ENCODE measurements at places on chromosomes 1 and 21.

DNA sequence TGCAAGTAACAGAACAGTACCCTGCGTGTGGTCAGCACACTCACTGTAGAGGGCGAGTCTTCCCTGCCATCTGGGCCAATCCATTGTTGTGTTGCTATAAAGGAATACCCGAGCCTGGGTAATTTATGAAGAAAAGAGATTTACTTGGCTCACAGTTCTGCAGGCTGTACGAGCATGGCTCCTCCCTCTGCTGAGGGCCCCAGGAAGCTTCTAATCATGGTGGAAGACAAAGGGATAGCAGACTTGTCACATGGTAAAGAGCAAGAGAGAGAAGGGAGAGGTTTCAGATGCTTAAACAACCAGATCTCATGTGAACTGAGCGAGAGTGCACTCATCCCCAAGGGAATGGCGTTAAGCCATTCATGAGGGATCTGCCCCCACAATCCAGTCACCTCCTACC lies 126.2 kb downstream of the CNIH3 start:
- DNase-seq: no peak

DNA sequence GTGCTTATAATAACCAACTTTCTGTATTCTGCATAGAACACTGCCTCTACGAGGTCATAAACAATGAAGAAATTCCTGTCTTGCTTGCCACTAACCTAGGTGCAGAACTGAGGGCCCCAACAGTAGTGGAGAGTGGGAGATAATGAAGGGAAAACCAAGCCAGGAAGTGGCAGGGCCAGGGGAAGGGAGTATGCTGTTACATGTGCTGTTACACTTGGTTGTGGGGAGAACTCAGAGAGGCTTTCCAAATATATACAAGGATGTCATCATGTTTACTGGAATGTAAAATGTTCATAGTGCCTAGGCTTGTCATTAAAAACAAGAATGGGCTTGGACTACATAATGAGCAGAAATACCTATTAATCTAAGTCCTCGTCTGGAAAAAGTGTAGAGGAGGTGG lies 31.1 kb downstream of the NHLH2 start:
- DNase-seq: no peak

DNA sequence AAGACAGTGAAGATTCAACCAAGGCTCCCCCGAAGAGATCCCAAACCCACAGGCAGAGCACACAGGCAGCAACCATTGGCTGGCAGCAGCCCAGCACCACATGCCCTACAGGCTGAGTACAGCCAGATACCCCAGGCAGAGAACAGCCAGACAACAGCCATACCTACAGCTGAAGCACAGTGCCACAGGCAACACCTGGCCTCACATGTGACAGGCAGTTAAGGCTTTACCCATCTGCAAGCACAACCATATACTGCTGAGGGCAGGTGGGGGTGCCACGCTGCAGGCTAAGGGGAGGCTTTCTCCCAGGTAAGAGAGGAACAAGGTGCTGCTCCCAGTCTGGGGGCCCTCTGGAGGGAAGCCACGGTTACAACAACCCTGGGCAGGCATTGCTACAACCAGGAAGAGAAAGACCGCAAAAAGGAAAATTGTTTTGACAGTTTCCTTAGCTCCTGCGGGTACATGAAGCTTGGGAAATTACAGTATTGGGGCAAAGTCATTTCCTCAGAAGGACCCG lies 12.3 kb downstream of the CHIT1 start:
- no peak for DNase-seq

DNA sequence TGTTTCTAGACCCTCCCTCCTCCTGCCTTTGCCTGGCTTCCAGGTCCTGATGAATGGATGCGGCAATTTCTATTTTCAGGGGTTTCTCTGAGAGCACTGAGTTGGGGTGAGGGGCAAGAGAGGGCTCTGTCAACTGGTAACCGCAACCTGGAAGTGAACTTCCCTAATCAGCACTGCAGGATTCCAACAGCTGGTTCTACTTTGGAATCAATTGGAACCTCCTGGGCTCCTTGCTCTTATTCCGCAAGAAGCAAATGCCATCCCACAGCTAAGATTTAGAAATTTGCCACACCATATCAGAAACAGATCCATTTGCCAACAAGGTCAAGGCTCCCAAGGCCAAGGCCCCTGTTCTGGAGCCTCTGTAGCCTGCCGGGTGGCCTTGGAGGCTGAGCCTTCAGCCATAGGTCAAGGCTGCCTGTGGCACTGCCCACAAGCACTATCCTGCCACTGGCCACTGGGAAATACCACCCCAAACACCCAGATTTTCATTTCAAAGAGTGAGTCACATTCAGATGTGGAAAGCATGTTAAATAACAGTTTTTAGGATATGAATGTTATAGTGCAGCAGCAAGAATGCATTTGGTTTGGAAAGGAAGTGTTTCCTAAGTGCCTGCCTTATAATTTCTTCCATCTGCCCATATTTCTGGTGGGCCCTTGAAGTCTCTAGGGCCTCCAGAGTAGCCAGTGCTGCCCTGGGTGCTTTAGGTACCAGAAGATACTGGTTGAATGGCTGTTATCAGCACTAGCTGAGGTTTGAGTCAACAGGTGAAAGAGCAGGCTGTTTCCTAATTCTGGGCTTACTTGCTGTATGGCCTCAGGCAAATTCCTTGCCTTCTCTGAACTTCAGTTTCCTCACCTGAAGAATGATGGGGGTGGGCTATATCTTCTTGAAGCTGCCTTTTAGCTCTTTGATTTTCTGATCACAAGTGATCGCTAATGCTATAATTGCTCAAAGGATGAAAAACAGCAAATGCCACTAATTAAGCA lies 56.3 kb upstream of the JUN start:
- DNase-seq: no peak

DNA sequence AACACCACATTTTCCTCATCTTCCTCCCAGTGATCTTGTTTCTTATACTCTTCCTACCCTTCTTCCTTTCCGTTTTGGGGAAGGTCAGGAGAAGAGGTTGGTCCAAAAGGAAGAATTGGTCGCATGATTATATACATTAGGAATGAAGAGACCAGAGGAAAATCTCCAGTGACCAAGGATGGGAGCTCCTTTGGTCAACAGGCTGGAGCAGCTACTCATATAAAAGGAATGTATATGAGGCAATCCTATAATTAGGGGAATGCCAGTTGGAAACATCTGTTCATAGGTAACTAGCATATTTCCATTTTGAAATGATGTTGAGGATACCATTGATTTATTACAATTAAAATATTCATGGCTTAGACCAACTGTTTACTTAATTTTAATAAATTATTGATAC lies 114.5 kb downstream of the LRRC40 start:
- DNase-seq: no peak

DNA sequence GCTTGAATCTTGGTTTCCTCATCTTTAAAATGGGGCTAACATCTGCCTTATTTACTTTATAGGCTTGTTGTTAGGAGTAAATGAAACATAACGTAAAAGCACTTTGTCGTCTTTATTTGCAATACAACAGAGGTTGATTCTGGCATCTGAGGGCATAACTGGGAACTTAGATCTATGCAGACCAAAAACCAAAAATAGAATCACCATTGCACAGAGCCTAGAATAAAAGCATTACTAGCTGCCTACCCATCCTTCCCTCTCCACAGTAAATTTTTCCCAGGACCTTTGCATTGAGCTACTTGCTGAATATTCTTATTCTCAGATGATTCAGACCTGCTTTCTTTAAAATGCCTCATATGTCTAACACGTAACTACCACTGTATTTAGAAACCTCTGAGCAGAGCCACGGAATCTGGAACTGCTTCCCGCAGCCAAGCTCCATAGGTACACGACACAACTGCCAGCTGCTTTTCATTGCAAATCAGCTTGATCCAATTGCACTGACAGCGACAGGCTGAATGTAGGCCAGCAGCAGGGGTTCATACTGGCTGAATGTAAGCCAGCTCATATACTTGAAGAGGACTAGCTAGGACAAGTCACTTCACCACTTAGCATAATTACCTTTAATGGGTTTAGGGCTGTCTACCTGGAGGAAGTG lies 33.2 kb upstream of the SERBP1 start:
- DNase-seq: no peak

DNA sequence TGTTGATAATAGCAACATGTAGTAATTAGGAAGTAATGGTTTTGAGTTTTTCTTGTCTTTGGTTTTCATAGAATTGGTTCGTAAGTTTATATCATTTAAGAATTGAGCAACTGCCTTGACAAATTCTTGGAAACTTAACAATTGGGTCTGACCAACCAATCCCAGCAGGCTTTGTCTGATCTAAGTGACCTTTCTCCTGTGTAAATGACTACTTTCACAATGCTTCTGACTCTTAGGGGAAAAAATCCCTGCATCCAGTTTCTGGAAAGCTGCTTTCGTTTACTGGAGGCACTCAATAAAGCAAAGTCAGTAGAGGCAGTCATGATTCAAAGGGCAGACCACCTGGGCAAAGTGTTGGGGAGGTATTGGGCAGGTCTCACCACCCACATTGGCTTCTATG lies 303.6 kb upstream of the FAM78B start:
- DNase-seq: no peak

Data from kidney (tissue), 22 donors.